ENCODE measurements at places on chromosomes 5 and 9. TPM values are rescaled to one million over a fixed set of nuclear protein-coding genes. Genes with fewer than 3 reads are reported as not detected.

Gene ARHGAP26
- 16.4 TPM for total RNA-seq

DNA sequence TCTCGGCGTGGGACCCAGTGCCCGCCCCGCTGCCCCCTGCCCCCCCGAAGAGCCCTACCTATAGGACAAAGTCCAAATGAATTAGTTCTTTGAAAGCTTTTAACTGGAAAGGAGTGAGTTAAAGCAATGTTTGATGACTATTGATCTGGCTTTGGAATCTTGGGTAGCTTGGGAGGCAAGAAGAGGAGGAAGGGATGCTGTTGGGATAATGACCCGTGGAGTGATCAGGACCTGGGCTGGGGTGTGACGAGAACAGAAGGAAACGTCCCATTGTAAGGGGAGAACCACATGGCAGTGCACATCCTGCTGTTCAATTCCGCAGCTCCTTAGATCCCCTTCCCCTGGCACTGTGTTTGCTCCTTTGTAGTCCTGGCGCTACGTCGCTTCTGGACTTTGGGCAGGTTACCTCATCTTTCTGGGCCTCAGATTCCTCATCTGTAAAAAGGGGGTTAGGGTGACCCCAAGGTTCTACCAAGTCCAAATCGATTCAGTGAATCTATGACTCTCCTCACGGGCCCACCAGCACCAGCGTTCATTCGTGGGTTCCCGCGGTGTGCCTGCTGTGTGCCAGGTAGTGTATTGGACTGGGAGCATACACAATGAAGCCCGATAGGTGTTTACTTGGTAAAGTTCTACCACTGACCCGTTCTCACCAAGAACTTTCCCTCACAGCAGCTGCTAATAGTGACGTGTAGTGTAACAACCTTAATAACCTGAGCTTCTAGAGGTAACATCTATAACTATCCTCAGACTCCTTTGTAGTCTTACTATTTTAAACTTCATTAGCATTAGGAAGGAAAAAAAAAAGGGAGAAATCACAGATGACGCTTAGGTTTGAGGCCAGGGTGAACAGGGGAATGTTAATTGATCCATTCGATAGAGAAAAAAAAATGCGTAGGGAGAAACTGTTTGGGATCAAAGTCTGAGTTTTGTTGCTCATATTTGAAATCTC lies 1.1 kb upstream of the NADK2 start:
- H3K36me3 ChIP-seq, result no peaks in the 10 kb centered on the region
- H3K4me1 ChIP-seq, result peaks cover 39% of the 10 kb centered on the region
- peak; percentile 17 for DNase-seq
- H3K4me3 ChIP-seq, result peak overlapping the region; percentile 75
- peak overlapping the region; percentile 86 for H3K27ac ChIP-seq

DNA sequence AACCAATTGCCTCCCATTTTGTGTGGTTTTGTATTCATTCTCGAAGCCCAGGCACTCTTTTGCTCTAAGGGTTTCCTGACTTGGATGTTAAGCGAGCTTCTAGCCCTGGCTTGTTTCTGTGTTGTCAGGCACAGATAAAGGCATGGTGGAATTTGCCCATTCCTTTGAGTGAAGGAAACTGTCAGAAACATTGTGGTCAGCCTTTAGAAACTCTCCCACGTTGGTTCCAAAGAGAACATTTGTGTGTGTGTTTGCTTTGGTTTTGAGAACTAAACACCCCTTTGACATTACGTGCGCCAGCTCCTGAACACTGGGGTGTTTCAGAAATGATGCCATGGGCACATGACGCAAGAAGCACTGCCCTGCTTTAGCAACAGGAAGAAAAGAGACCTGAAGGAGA lies 320.9 kb downstream of the NTRK2 start:
- H3K4me3 ChIP-seq, result no peak overlapping the region
- H3K27ac ChIP-seq, result no peak overlapping the region
- no peaks in the 10 kb centered on the region for H3K36me3 ChIP-seq
- DNase-seq, result no peak

Gene TMEM215
- not detected for total RNA-seq

Gene ORM1
- not detected for total RNA-seq

GRCh38 chr5:145407300-145408047 lies 427.7 kb downstream of the PRELID2 start:
- H3K27ac ChIP-seq, result no peak overlapping the region
- H3K27me3 ChIP-seq, result no peaks in the 10 kb centered on the region
- no peak overlapping the region for H3K4me3 ChIP-seq
- H3K4me1 ChIP-seq, result no peaks in the 10 kb centered on the region
- DNase-seq, result no peak
- H3K36me3 ChIP-seq, result no peaks in the 10 kb centered on the region

Gene PCDHGC4
- total RNA-seq, result not detected

- H3K36me3 ChIP-seq, result no peaks in the 10 kb centered on the region
- peak; percentile 15 for DNase-seq
- no peak overlapping the region for H3K4me3 ChIP-seq
- H3K27ac ChIP-seq, result no peak overlapping the region
- H3K4me1 ChIP-seq, result no peaks in the 10 kb centered on the region
- H3K27me3 ChIP-seq, result no peaks in the 10 kb centered on the region
These were observed 15.8 kb downstream of the NDST1 start for GRCh38 chr5:150523472-150524350.

Gene ISL1
- total RNA-seq, result not detected

Gene FAM78A
- total RNA-seq, result 36.2 TPM

DNA sequence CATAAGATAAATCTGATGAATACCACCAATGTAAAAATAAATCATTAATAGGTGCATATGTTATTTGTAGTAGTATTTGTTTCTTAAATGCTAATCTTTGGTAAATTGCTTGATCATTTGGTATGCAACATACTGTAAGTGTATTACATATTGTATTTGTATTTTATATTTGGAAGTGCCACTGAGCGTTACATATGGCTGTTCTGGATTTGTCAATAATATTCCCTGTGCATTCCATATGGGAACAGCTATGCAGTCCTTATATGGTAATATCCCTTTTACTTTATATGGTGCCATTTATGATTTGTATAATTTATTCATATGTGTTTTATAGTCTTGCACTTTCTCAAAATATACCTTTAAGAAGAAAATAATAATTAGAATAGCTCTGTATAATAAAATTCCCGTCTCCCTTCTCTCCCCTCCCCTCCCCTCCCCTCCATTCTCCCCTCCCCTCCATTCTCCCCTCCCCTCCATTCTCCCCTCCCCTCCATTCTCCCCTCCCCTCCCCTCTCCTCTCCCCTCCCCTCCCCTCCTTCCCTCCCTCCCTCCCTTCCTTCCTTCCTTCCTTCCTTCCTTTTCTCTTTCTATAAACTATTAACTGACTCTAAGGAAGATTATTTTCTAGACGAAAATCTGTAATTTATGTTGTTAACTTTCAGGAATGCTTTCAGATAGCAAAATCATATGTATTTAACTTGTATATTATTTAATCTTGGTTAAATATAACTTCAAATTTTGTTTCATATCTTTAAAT lies 241.4 kb downstream of the CSNK1G3 start:
- DNase-seq, result no peak
- no peaks in the 10 kb centered on the region for H3K4me1 ChIP-seq
- H3K36me3 ChIP-seq, result no peaks in the 10 kb centered on the region
- no peak overlapping the region for H3K4me3 ChIP-seq
